ENCODE measurements at places on chromosomes 7 and 10. TPM values are rescaled to one million over a fixed set of nuclear protein-coding genes. Genes with fewer than 3 reads are reported as not detected.

CTAGE15 gene
- 0.47 TPM for total RNA-seq

THAP5 gene
- 81.7 TPM for total RNA-seq

STEAP1B gene
- total RNA-seq = 1.1 TPM

HOXA13 gene
- not detected for total RNA-seq

Measured in occipital lobe (tissue), 3 donors.